ENCODE measurements at places on chromosomes 2 and 18.

GRCh38 chr2:28319118-28320008 is 73.3 kb upstream of the FOSL2 start:
- no peak for DNase-seq

GRCh38 chr2:52017646-52018235 is 985.8 kb upstream of the NRXN1 start:
- no peak for DNase-seq

DNA sequence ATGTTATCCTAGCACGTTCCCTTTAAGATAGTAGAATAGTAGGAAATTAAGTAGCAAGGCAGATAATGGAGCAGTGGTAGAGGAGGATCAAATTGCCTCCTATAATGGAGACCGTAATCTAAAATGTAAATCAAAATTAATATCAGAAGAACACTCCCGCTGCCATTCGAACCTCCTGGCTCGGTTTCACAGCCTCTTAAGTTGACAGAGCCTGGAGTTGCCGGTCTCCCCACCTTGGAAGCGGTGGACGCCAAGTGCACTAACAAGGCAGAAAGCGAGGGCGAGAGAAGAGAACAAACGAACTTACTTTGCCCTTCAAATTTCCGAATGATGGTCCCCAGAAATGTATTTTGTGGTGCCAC is 450 bp downstream of the KCNH7 start:
- peak; percentile 90 for DNase-seq

- no peak for DNase-seq
Observed at GRCh38 chr2:187354661-187355060, 93.4 kb downstream of the CALCRL start.

- peak; percentile 44 for DNase-seq
Observed at GRCh38 chr2:218781691-218782527, at the start of gene CYP27A1. Gene CYP27A1 (plus strand): TSS chr2:218782147. CDS start chr2:218782183, 36 bp downstream.

- DNase-seq = no peak
Observed at GRCh38 chr2:108931372-108931771, 57.6 kb downstream of the EDAR start.

DNA sequence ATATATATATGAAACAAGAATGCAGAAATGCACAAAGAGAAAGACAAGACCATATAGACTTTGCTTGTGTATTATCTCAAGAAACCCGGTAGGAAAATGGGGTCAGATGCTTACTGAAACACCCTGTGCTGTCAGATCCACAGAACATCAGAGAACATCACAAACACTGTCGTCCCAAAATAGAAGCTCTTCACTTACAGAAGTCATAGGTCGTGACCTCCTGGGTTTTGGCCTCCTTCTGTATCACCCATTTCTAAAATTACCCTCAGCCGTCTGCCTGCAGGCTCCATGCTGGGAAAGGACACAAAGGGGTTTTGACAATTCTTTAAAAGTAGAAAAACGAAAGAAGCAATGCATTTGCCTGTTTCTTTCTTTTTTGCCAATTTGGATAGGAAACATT is 137.9 kb downstream of the PAX3 start:
- DNase-seq = no peak

- no peak for DNase-seq
Observed at GRCh38 chr2:12979066-12979465, 262.3 kb downstream of the TRIB2 start.

- peak; percentile 88 for DNase-seq
Observed at GRCh38 chr2:143192716-143193115, 63.5 kb downstream of the ARHGAP15 start.

- DNase-seq = no peak
Observed at GRCh38 chr2:216652566-216652965, 19.3 kb downstream of the IGFBP2 start.

- no peak for DNase-seq
Observed at GRCh38 chr2:8977758-8978157, 25.7 kb downstream of the MBOAT2 start.

GRCh38 chr2:14615121-14615520 is 17.4 kb upstream of the LRATD1 start:
- DNase-seq = no peak

DNA sequence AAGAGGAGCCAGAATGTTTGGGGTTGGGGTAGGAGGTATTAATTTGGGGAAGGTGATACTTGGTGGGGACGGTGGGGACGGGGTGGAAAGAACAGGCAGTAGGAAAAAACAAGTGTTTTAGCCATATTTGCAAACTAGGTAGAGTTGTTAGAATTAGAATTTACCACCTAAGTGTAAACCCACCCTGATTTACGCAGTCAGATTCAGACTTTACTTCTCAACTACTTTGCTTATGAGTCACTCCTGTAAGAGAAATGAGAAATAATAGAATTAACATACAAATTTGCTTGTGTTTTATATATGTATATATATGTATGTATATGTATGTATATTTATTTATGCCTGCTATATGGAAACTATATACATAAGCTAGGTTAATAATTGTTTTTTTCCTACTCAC is 1168.2 kb upstream of the ZEB2 start:
- DNase-seq = no peak

GRCh38 chr2:40752796-40753195 is 300.9 kb upstream of the SLC8A1 start:
- no peak for DNase-seq

GRCh38 chr18:58534535-58535301 is 94.2 kb downstream of the ALPK2 start:
- DNase-seq = no peak

GRCh38 chr18:27653247-27653646 is 468.1 kb upstream of the CHST9 start:
- no peak for DNase-seq

DNA sequence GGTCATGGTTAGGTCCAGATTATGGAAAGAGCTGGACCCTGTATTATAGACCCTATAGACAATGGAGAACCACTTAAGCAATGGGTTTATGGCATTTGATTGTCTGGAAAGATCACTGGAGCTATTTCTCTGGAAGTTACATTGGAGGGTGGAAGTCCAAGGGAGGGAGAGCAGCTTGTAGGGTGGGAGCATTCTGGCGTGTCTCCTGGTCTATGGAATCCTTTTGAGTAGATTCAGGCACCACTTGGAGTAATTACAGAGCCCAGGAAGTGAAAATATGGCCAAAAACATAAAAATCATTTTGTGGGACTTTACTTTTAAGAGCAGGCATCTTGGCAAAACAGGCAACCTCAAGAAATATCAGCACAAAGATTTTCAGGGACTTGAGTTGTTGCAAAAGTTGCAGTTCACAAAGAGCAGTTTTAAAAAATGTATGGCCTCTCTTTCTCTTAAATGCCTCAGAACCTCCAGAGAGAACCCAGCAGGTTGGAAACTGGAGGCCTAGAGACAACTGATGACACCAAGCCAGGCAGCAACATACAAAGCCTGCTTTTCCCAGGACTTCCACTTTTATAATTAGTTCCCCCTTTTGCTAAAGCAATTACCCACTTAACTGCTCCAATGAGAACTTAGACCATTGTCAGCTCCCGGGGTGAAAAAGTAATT is 331.0 kb downstream of the MYCN start:
- DNase-seq = no peak

- no peak for DNase-seq
Observed at GRCh38 chr18:13934676-13935075, 19.3 kb upstream of the MC2R start.

- DNase-seq = peak; percentile 73
Observed at GRCh38 chr2:60354713-60355112, 198.7 kb downstream of the BCL11A start.

GRCh38 chr2:38733300-38733971 is 17.7 kb downstream of the SRSF7 start:
- no peak for DNase-seq

- DNase-seq = no peak
Observed at GRCh38 chr2:159897720-159898119, 99.7 kb upstream of the CD302 start.

DNA sequence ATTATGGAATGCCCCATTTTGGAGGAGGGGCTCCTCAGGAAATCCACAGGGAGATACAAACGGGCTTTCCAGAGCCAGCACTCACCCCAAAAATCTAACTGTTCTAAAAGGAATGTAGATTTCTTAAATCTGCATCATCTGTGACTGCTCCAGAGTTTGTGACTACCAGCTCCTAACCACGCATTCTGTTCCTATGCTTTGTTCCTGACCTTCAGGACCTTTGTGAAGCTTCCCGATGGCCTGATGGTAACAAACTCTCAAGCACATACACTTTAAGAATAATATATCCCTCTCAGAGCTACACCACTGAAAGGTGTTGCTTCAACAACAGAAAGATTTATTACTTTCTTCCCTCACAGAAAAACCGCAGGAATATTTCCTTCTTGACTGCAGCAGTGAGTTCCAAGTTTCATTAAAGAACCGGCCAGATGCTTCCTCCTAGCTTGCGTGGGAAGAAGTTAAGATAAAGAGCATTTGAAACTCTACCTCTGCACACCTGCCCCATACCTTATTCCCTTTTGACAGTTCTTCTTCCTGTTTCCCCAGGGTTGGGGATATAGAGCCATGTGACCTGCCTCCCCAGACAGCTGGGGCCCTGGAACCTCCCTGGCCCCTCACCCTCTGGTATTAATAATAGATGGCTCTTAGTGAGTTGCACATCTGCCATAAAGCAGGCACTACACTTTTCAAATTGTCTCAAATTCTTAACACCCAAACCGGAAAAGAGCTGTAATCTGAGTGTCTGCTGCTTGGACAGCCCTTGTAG is 40.2 kb upstream of the EML4 start:
- peak; percentile 86 for DNase-seq

DNA sequence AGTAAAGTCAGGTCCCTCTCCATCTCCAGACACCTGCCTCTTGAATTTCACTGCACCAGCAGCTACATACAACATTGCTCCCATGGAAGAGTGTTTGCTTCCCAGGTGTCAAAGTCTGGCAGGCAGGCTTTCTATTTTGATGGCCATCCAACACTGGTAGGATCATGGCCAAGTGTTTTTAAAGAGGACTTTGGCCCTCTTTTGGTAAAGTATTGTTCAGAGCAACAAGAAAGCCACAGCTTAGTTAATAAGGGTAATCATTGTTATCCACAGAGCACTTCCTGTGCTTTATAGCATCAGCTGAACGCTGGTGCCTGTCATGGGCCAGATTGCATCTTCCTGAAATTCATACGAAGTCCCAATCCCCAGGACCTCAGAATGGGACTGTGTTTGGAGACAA is 133.2 kb downstream of the NCK2 start:
- DNase-seq = no peak

DNA sequence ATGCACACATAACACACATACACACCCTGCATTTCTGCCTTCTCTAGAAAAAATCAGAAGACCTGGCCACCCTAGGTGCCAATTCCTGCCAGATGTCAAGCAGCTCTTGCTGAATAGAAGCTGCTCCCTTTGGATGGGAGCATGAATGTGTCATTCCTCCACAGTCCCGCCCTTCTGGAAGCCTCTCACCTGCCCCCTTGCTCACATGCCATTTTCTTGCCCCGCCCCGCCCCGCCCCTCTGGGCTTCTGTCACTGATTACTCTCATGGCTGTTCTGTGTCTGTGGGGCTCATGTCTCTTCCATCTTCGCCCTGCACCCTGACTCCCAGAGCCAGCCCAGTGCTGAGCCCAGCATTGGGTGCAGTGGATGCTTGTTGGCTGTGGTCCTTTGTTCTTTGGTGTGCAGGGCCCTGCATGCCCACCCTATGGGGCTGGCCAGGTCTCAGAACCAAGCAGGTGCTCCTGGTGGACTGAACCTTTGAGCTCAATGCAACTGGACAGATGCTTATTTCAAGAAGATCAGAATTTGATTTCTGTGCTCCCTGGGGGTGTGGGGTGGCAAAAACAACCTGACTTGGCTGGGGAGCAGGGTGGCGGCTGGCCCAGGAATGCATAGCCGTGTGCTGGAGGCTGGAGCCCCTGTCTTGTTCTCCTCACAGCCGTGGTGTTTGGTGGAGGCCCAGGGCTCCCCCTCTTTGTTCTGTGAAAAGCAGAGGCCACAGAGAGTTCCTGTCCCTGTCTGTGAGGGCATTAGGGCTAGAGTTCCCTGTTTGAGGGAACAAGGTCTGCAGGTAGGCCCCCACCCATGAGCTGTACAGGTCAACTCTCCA is 140.6 kb upstream of the GLI2 start:
- DNase-seq = peak; percentile 62

- DNase-seq = no peak
Observed at GRCh38 chr18:61606759-61607158, 273.5 kb downstream of the CDH20 start.

GRCh38 chr2:208253600-208254117 is 1.2 kb downstream of the IDH1 start:
- DNase-seq = no peak

- no peak for DNase-seq
Observed at GRCh38 chr2:241051578-241052487, 50.3 kb downstream of the MTERF4 start.

GRCh38 chr2:86785456-86785855 is 5.3 kb downstream of the CD8A start:
- DNase-seq = no peak

GRCh38 chr2:10454505-10454904 is 6.4 kb upstream of the ODC1 start:
- DNase-seq = no peak

GRCh38 chr2:9724565-9724964 is 93.8 kb upstream of the YWHAQ start:
- no peak for DNase-seq

GRCh38 chr2:209321076-209321475 is 102.8 kb upstream of the MAP2 start:
- no peak for DNase-seq

GRCh38 chr2:11254100-11254536 is 90.3 kb downstream of the ROCK2 start:
- no peak for DNase-seq

GRCh38 chr18:77140439-77141109 is 8.0 kb upstream of the MBP start:
- DNase-seq = no peak

- DNase-seq = no peak
Observed at GRCh38 chr2:56104962-56105361, 78.8 kb upstream of the CCDC85A start.

DNA sequence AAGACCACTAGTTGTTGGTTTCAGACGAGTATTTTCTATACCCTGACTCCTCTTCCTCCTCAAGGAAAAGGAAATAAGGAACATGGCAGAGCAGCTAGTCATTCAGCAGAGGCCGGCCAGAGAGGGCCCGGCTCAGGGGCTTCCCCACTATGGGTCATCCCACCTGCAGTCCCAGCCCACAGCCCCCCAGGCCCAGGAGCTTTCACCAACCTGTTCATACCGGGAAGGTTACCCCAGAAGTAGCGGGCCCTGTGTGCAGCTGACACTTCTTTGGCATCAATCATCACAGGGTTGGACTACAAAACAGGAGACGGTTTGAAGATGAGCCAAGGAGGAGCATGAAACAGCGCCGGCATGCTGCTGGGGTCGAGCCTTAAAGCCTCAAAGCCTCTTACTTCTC is 70.5 kb upstream of the POMC start:
- no peak for DNase-seq

GRCh38 chr2:237694415-237695194 is 67.2 kb downstream of the LRRFIP1 start:
- DNase-seq = no peak

- DNase-seq = no peak
Observed at GRCh38 chr2:146997945-146998344, 846.9 kb upstream of the ACVR2A start.

All from NCI-H2171 treated with DMSO at 0.1 percent for 48 hours (cell line).